ENCODE measurements at places on chromosomes 1 and 21.

- DNase-seq, result no peak
Measured at GRCh38 chr1:59046134-59046533, 250.8 kb upstream of the FGGY start.

- DNase-seq, result no peak
Measured at GRCh38 chr21:38769191-38769780, 36.4 kb upstream of the ETS2 start.

GRCh38 chr1:32501865-32502264 lies 37.0 kb downstream of the ZBTB8B start:
- no peak for DNase-seq

DNA sequence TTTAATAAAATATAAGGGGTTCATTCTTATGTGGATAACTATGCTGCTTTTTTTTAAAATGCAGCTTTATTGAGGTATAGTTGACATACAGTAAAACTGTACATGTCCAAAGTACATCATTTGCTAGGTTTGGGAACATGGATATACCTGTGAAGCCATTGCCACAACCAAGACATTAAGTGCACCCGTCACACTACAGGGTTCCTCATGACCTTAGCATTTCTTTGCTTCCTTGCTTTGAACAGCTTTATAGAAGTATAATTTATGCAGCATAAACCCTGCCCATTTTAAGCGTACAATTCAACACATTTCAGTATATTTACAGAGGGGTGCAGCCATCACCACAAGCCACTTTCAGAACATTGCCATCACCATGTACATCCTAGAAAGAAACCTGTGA lies 26.3 kb downstream of the FHAD1 start:
- DNase-seq, result no peak

- DNase-seq, result no peak
Measured at GRCh38 chr1:11664336-11665065, 501 bp downstream of the FBXO6 start.

- DNase-seq, result no peak
Measured at GRCh38 chr1:13622446-13622845, 38.8 kb downstream of the PDPN start.
